K562 (cell line): ENCODE measurements at places on chromosomes 7 and 10. TPM values are rescaled to one million over a fixed set of nuclear protein-coding genes. Genes with fewer than 3 reads are reported as not detected.
A peak's percentile ranks its signal among the peaks of the same experiment; 100 is the strongest.

DNA sequence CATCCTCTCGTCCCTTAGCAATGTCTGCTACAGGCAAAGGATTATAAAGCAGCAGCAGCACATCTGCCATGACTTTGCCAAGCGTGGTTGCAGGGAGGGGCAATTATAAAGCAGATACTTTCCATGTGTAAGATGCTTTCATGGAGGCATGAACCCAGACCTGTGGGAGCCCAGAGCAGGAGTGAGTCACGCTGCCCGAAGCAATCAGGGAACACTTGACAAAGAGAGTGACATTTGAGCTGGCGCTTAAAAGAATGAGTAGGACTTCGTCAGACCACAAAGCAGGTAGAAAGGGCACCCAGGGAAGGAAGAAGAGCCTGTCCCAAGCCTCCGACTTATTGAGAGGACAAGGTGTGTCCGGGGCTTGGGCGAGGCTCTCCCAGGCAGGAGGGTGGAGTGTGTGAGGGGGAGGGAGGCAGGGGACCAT, 147.2 kb downstream of the MYOF start:
- DNase-seq = no peak

DNA sequence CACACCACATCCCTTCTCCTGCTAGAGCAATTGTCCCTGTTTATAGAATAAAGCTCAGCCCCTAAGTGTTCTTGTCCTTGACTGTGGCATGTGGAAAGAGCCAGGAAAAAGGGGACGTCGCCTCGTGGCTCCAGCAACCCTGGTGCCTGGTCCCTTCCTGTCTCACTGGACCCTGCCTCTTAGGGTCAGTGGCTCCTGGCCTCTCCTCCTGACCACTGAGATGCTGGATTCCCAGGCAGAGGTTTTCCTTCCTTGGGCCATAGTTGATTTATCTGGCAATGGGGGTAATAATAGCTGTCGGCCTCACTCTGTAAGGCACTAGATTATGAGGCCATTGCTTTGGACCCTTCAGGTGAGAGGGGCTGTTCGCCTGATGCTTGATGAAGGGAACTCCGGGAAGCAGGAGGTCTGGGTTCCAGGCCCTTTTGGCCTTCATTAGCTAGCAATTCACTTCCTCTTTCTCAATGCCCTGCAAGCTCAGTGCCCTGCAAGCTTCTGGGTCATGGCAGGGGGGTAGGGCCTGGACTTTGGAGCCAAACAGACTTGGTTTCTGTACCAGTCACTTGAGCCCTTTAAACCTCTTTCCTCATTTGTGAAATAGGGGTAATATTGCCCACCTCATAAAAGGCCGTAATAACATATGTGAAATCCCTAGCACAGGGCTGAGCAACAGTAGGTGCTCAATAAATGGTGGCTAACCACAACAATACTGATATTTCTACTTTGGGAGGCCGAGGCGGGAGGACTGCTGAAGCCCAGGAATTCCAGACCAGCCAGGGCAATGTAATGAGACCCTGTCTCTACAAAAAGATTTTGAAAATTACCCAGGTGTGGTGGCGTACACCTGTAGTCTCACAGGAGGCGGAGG, 1.1 kb downstream of the ASL start:
- no peak for DNase-seq

The CAV1 gene
- 0.08 and 0.49 TPM in 2 replicates for polyA plus RNA-seq

DNA sequence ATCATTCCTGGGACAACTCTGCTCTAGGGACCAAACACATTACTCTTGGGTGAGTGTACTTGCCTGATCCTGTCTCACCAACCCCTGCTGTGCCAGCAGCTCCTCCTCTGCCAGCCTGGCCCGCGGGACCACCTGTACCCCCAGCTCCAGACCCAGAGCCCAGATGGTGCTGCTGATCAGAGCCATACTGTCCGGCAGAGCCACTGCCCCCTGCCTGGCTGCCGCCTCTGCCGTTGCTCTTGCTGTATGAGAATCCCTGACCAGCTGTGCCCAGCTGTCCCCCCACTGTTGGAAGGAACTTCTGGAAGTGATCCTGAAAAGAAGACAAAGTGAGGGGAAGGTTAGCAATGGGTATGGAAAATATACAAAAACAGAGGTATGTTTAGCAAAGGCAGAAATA, 6.9 kb downstream of the MYOZ1 start:
- peak; percentile 4 for DNase-seq
